ENCODE measurements at places on chromosomes 2 and 18.

DNA sequence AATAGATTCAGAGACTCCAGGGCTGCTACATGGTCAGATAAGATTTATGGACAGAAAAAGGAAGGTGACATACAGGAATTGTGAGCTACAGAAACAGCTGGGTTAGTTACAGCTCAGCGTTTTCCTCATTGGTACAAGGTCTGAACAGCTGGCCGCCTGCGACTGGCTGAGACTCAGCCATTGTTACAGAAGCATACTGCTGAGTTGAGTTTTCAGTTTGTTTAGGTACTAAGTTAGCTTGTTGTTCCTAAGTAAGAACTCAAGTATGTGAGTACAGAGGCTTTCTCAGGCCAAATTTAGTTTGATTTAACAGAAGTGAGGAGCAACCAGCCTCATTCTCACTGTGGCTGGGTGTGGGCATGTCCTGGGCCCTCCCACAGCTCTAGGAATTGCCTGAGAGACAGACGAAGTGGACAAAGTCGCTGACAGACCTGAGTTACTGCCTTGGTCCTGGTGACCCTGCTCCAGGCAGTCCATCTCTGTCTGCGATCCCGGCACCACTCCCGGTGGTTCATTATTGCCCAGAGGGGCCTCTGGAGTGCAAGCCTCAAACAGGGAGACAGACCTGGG, 27.8 kb upstream of the RHOB start:
- no peak for DNase-seq

DNA sequence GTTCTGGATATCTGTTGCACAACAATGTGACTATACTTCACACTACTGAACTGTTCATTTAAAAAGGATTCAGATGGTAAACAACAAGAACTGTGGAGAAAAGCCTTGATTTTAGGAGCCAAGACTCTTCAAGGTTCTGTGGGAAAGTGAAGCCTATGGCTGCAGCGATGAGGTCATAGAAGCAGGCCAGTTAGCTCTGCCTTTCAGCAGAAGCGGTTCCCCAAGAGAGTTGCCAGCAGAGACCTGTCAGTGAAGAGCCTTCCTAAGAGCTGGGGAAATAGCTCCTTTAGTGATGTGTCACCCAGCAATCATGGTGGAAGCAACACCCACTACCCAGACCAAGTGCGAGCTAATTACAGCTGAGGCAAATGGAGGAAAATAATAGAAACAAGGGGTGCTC, 346.5 kb upstream of the ETAA1 start:
- DNase-seq = no peak

DNA sequence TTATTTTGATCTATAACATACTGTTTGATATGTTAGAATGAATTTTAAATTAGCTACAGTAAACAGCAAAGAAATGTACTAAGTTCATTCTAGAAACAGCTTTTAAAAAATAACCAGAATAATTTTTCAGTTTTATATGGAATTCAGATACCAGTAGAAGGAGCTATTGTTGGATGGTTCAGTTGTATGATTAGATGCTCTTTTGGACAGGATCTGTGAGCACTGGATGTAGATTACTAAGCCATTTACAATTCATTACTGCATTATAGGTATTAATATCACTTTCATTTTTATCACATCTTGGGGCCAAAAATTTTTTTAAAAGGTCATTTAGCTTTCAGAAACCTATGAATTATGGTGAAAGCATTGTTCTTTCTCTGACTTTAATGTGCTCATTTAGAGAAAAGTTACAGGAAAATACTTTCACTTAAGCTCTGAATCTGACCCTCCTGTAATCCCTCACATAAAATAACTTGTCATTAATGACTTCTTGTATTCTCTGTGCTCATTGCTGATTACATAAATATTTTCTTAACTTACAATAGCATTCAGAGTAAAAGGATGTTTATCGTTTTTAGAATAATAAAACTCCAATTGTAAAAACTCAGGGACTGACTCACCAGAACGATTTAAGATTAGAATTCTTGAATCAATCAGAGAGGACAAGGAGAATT, 750.2 kb downstream of the SLC4A3 start:
- DNase-seq = no peak

DNA sequence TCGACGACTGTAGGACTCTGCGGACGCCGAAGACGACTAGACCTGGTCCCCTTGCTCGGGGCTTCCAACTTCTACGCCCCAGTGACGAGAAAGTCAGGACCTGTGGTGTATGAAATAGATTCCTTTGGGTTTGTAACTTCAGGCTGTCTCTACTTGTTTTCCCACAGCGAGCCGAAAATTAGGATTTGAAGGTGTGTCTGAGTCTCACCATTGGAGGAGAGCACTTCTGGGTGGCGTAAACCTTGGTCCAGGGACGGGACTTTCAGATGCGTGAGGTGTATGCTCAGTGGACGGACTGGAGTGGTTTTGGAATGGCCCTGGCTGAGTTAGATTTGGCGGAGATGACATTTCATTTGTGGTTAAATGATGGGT, 1.3 kb downstream of the BIRC6 start:
- peak; percentile 0 for DNase-seq

DNA sequence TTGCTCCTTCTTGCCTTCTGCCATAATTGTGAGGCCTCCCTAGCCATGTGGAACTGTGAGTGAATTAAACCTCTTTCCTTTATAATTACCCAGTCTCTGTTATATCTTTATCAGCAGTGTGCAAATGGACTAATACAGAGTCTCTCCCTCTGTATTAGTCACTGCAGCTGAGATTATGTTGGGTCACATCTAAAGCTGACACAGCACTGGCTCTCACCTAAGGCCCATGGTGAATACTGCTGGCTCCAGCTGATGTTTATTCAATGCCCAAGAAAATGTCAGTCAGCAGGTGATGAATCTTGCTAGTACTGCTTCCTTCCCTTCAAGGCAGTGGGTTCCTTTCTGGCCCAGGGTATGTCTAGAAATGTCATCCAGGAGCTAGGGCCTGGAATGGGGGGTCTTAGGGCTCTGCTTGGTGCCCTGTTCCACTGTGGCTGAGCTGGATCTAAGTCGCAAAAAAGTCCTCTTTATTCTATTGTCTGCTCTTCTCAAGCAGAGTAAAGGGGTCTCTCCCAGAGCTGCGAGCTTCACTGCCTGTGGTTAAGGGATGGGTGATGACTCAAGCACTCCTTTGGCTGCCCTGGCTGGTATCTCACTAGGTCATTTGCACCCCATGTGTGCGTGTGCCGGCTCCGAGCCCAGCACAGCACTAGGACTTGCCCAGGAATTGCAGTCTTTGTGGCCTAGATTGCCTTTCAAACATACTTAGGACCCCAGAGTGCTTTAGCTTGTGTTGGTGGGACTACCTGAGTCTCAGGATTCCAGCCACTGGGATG, 29.9 kb downstream of the PPP1R1C start:
- no peak for DNase-seq

- DNase-seq = no peak
These were observed 611.2 kb upstream of the PIK3C3 start for GRCh38 chr18:41343808-41344207.

DNA sequence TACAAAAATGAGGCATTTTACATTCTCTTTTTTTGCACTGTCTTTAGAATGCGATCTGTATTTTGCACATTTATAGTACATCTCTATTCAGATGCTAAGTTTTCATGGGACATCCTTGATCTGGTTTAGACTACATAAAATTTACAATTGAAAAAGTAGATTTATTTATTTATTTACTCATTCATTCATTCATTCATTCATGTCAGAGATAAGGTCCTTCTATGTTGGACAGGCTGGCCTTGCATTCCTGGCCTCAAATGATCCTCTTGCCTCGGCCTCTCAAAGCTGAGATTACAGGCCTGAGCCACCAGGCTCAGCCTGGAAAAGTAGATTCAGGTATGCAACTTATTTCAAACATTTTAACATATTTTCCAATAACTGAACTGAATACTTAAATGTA, 16.0 kb upstream of the DCTN1 start:
- no peak for DNase-seq

DNA sequence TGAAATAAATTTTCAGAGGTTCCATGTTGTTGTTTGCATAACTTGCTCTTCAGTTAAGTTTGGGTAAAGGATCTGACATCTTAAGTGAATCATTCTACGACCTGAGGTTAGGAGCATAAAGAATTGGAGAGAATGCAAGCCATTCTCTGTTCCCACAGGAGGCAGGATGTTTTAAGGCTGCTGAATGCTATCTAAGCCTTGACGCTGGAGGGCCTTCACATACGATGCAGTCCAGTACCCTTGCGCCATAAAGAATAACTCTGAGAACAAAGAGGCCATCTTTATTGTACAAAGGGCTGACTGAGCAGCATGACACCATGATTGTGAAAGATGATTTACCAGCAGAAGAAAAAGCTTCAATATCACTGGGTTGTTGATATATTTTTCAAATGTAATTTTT, 198.4 kb downstream of the NYAP2 start:
- DNase-seq = no peak

- no peak for DNase-seq
These were observed 57.3 kb upstream of the SNTG2 start for GRCh38 chr2:893311-893710.

DNA sequence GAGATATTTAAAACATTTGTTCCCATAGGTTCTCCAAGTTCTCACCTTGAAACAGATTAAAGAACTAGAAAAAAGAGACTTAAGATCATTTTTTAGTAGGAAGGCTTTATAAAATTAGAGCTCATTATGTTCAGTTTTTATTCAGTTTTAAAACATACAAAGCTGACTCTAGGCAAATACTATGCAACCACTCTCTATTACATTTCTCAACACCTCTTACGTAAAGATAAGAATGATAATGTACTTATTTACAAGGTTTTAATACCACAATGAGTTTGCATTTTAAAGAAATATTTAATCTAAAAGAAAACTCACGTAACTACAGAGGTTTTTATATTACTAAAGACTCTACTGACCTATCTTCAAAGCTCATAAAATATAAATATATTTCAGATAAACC, 68.8 kb downstream of the TMEM131 start:
- DNase-seq = no peak

GRCh38 chr2:148161909-148162435, 141.1 kb downstream of the MBD5 start:
- DNase-seq = no peak

- no peak for DNase-seq
These were observed 208.1 kb downstream of the NR4A2 start for GRCh38 chr2:156124458-156124857.

GRCh38 chr2:145260081-145260480, 740.2 kb upstream of the ZEB2 start:
- no peak for DNase-seq

- DNase-seq = no peak
These were observed 91.7 kb downstream of the ZCCHC2 start for GRCh38 chr18:62614494-62614893.

GRCh38 chr2:132734961-132735360, 65.0 kb upstream of the LYPD1 start:
- DNase-seq = no peak

DNA sequence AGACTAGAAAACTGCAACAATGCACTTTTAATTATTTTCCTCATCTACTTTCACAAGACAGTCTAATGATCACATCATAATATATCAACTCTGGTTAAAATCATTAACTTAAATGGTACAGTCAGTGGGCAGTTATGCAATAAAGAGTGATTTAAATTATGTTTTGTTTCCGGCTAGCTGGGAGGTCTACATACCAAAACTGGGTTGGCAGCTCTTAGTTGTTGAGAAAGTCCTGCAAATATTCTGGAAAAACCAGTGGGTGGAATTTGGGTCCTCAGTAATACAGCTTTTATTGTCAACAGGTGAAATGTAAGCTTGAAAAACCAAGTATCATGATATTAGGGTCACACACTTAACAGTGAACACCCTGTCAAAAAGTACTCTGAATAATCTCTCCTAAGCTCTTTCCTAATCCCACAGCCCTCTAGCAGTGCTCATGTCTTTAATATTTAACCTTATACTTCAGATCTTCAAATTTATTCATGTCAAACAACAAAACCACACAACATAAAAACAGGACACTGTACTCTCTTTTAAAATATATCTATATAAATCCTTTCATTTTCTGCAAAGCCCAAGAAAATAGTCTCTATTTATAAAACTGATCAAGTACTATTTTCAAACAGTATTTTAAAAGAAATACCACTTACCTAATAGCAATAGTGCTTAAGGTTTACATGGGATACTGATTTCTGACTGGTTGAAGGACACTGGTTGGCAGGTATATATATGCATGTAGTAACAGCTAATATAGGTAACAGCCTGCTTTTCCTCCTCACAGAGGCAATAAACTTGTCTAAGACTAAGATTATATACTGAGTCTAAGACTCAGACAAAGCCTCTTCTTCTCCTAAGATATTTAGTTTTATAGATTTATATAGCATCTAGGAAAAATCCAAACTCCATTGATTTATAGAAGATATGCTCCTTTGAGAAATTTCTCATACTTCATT, 103.8 kb downstream of the GAREM1 start:
- DNase-seq = no peak

GRCh38 chr18:8741117-8741516, 35.8 kb downstream of the MTCL1 start:
- no peak for DNase-seq

DNA sequence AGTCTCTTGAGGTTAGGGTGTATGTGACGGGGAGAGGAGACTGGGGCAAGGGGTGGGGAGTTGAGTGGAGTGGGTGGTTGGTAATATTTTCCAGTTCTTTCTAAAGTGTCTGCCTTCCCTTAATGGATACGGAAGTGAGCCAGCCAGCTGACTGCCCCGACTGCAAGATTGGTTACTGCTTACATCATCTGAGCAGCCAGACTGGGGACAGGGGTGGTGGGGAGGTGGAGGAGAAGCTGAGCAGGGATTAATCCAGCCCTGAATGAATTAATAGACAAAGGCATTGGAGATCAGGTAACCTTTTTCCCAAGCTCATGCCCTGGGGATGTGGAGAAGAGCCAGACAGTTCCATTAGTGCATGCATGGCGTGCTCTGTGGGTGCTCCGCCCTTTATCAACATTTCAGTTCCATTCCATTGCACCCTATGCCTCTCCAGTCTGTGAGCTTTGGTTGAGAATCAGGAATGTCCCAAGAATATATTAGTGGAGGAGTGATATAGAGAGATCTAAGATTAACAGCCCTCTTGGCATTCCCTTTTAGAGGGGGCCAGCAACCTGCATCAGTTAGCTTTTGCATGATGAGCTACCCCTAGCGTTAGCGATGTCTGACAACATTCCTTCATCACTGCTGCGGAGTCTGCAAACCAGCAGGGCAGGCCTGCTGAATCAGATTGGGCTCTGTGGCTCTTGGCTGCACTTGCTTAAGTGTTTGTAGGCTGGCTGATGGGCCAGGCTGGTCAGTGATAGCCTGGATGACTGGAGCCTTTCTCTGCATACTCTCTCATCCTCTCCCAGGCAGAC, 67.4 kb downstream of the TNP1 start:
- DNase-seq = no peak

DNA sequence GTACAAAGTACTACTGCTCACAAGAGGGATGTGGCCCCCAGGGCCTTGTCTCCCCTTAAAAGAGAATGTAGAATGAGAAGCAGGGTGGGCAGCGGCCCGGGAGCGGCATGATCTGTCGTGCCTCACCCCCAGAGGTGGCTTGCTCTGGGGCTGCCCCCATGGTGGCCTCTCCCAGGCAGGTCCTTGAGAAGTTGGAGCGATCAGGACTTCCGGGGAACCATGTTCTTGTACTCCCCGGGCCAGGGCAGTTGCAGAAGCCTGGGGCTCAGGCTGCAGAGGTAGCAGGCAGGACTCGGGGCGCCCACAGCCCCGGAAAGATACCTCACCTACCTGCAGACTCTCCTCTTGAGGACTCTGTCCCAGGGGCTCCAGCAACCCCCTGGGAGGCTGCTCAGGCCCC, 62.6 kb downstream of the CYP26B1 start:
- no peak for DNase-seq

GRCh38 chr2:28274911-28275685, 117.6 kb upstream of the FOSL2 start:
- no peak for DNase-seq

GRCh38 chr18:8605974-8606373, 3.3 kb upstream of the RAB12 start:
- no peak for DNase-seq

- no peak for DNase-seq
These were observed 250.6 kb upstream of the SPHKAP start for GRCh38 chr2:228432116-228432515.

All from activated CD8-positive, alpha-beta memory T cell treated with anti-CD3 and anti-CD28 coated beads for 4 hours (primary cell).